ENCODE measurements at places on chromosomes 13 and 19. TPM values are rescaled to one million over a fixed set of nuclear protein-coding genes. Genes with fewer than 3 reads are reported as not detected.

GRCh38 chr13:87093399-87093798, 577.8 kb upstream of the SLITRK5 start:
- DNase-seq = no peak

The CEACAM5 gene
- total RNA-seq = not detected

- DNase-seq = no peak
These were observed 226.3 kb downstream of the DLEU7 start for GRCh38 chr13:50617134-50617721.

- DNase-seq = no peak
These were observed 13.6 kb upstream of the FBXO17 start for GRCh38 chr19:38989066-38989605.

DNA sequence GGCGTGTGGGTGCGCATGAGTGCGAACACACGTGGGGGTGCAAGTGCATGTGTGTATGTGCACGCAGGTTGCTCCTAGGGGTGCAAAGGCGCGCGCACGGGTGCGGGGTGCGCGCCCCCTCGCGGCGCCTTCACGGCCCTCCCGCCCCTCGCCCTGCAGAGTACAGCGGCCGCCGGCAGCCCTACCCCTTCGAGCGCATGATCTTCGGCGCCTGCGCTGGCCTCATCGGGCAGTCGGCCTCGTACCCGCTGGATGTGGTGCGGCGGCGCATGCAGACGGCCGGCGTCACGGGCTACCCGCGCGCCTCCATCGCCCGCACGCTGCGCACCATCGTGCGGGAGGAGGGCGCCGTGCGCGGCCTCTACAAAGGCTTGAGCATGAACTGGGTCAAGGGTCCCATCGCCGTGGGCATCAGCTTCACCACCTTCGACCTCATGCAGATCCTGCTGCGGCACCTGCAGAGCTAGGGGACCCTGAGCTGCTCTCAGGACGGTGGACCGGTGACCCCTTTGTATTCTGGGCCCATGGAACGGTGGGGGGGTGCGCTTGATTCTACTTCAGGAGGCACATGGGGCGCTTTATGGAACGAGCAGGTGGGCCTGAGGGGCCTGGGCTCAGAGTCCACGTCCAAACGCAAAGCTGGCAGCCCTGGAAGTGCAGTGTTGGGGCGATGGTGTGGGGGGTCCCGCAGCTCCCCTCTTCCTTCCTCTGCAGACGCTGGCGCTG, 27.7 kb downstream of the TMEM161A start:
- peak; percentile 15 for DNase-seq

The GFY gene
- total RNA-seq = not detected

The SH2D3A gene
- 0.24 TPM for total RNA-seq

The NR2F6 gene
- 140 TPM for total RNA-seq

DNA sequence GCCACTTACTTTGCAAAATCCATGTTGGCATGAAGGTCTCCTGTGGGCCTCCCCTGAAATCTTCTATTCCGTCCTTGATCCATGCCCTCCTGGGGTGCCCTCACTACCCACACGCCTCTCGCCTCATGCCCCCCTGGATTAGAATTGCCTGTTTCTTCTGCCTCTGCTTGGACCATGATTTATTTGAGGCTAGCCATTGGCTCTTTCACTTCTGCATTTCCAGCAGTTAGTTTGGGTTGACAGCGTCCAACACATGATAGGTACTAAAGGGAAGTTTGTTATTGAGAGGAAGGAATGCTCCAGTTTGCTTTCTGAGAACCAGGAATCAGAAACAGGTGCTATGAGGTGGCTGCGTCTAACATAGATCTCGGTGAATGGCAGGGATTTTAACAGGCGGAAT, 30.5 kb upstream of the TPTE2 start:
- no peak for DNase-seq

The RNF225 gene
- total RNA-seq = not detected

DNA sequence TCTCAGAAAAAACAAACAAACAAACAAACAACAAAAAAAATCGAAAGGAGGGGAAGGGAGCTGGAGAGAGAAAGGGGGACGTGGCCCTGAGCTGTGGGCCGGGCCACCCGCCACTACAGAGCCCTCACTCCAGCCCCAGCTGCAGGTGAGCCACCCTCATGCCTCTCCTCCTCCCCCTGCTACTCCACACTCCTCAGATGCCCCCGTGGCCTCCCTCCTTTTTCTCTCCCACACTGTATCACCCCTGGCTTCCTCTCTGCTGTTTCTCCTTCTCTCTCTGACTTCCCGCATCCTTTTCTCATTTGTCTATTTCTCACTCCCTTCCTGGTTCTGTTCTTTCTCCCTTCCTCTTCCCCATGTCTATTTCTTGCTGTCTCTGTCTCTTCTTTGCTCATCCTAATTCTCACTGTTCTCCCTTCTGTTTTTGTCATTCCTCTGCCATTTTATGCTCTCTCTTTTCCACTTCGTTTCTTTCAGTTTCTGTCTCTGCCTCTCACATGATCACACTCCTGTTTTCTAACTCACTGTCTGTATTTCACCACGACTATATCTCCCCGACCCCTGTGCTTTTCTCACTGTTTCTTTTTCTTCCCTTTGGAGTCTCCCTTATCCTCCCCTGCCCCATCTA, 2.7 kb downstream of the KLK2 start:
- no peak for DNase-seq

GRCh38 chr13:40980461-40980860, 38.7 kb downstream of the ELF1 start:
- DNase-seq = no peak

DNA sequence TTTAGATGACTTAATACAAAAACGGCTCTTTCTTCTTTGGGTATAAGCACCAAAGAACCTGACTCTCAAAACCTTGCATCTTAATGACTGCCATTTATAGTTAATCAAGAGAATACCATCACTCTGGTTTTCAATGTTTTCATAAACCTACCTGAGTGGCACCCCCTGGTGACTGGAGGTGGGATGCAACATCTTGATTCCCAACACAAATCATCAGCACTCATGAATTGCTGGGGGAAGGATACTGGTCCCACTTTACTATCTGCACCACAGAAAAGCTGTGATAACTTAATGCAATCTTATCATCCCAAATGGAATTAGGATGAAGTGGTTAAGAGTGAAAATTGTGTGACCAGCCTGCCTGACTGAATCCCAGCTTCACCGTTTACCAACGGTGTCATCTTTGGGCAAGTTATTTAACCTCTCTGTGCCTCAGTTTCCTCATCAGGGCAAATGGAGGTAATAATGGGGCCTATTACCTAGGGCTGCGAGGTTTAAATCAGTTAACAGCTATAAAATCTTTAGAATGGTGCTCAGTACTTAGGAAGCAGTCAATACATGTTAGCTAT, 366.4 kb downstream of the KLF12 start:
- DNase-seq = no peak

The ZNF442 gene
- 2.3 TPM for total RNA-seq

The ONECUT3 gene
- not detected for total RNA-seq

DNA sequence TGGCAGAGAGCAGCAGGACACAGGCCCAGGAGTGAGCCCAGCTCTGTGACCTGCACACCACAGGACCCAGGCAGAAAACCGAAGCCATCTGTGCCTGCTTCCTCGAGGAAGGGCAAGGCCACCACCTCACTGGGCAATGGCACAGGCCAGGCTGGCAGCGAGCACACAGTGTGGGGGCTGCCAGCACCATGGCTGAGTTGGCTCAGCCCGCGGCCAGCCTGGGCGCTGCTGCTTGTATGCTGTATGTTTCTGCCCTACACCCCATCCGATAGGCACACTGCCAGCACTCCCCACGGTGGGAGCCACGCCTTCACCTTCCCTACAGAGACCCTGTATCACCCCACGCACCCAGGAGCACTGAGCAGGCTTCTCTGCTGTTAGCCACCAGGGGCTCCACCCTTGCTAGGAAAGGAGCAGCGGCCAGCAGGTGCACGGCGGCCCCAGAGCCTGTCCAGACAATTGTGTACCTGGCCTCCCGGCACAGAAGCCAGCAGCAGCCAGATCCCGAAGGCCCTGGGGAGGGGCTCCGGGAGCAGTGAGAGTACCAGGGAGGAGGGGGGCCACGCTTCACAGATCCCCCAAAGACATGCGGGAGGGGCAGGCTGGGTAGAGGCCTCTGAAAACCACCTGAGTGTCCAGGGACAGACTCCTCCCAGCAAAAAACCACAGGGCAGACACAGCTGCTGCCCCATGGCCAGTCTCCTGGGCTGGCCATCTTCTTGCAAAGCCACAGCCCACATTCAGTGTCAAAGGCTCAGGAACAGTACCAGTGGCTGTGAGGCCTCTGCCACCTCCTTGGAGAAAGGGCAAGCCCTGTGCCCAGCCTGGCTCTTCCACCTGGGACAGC, 56.1 kb downstream of the MLLT1 start:
- peak; percentile 48 for DNase-seq

GRCh38 chr13:94414141-94414540, 65.3 kb downstream of the DCT start:
- no peak for DNase-seq

DNA sequence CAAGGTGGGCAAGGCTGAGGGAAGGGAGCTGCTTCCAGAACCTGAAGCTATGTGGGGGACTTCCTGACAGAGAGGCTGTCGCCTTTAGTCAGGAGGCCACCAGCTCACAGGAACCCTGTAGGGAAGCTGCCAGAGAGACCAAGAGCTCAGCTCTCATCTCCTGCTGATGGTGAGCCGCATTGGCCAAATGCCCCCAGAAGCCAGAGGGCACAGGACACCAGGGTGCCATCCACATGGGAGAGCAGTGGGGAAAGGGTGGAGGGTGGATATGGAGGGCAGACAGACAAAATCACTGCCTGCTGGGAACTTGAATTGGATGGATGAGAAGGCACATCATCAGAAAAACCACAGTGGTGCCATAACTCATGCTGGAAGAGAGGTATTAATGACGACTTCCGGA, 36.0 kb downstream of the SERP2 start:
- DNase-seq = no peak

DNA sequence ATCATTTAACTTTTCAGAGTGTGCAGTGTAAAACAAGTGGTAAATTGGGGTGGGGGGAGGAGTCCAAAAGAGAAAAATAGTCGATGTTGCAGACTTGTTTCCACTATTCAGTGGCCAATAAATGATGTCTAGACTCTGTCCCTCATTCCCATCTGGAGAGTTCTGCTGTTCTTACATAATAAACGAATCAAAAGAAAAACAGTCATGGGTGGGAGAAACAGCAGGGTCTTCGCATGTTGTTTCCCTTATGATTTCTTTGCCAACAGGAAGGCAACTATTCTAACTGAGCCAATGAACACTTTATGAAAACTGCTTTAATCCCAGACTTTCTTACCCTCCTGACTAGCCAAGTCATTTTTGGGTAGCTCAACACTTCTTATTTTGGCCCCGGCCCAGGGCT, 615.5 kb downstream of the FGF9 start:
- no peak for DNase-seq

The MAST3 gene
- 6.0 TPM for total RNA-seq

The OR7C1 gene
- 4.7 TPM for total RNA-seq

The PCDH9 gene
- total RNA-seq = 7.3 TPM

- DNase-seq = no peak
These were observed 21.1 kb upstream of the STK24 start for GRCh38 chr13:98598043-98598442.

DNA sequence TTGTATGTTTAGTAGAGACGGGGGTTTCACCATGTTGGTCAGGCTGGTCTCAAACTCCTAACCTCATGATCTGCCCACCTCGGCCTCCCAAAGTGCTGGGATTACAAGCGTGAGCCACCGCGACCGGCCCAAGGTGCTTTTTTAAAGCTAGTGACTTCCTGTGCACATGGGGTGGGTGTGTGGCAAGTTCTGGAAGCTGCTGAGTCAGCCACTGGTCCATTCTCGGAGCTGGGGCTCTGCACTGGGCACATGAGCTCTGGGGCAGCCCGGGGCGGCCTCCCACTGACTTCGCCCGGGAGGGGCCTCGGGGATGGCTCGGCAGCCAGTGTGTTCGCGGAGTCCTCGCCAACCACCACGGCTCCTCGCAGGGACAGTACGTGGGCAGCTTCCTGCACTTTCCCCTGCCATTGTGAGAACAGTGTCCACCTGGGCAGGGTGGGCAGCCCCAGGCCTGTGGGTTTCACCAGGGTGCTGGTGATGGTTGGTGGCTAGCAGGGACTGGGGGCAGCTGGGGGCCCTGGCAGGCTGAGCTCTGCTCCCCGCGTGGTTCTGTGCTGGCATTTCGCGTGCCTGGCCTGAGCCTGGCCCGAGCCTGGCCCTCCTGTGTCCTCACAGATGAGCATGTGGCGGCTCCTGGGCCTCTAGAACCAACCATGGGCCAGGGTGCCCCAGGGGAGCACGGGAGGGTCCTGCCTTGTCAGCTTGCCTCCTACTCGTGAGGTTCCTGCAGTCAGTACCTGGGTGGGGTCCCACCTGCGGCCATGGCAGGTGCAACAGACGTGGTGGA, 12.2 kb downstream of the CBARP start:
- no peak for DNase-seq

DNA sequence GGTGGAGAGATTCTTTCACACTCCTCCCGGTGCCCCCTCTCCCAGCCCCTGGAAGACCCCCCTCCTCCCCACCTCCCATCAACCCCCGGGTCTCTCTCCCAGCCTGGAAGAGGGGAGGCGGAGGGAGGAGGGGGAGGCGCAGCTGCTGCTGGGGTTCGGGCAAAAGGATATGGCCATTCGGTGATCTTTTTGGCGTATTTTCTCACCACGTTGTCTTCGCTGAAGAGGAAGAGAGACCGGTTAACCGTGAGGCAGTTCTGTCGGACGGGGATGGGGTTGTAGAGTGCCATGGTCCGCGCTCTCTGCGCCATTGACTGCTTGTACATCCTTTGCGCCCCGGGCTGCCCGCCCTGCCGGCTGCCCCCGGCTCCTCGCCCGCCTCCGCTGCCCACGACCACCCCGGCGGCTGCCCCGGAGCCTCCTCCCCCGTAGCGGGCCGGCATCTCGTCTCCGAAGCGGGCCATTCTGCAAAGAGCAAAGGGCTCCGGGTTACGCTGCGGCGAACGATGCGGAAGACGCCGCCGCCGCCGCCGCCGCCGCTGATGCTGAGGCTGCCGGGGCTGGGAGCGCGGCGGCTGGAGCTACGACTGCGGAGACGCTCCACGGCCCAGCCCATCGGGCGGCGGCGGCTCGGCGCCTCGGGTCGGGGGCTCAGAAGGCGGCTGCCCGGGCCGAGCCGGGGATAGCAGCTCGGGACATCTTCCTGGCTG, 363 bp downstream of the CACNA1A start:
- no peak for DNase-seq

The DENND1C gene
- 4.4 TPM for total RNA-seq

- peak; percentile 40 for DNase-seq
These were observed at the start of gene ARHGAP45 for GRCh38 chr19:1066748-1067340. Gene ARHGAP45 (plus strand): TSS chr19:1067167. CDS start chr19:1067406, 239 bp downstream.

- DNase-seq = no peak
These were observed 39.3 kb downstream of the CEBPG start for GRCh38 chr19:33412601-33413425.

All from adrenal gland (tissue), 19 donors.